PC-3 (cell line): ENCODE measurements at places on chromosomes 16 and 17. TPM values are rescaled to one million over a fixed set of nuclear protein-coding genes. Genes with fewer than 3 reads are reported as not detected.

DNA sequence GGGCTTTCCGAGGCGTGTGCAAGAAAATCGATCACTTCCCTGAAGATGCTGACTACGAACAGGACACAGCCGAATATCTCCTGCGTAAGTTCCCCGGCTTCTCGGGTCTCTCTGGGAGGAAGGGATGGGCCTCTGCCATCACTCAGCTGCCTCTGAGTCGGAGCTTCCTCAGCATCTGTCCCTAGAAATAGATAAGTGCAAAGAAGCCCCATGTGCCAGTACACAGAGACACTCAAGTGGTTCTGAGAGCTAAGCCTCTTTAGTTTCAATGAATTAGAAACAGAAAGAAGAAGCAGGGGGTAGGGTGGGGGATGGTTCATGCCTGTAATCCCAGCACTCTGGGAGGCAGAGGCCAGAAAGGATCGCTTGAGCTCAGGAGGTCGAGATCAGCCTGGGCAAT, 90.6 kb downstream of the CACNG3 start:
- peaks cover 33% of the 10 kb centered on the region for H3K27me3 ChIP-seq
- no peaks in the 10 kb centered on the region for H3K4me1 ChIP-seq
- H3K27ac ChIP-seq = no peak overlapping the region
- no peaks in the 10 kb centered on the region for H3K36me3 ChIP-seq

- H3K27ac ChIP-seq = peak overlapping the region; percentile 74
- H3K4me3 ChIP-seq = peak overlapping the region; percentile 82
- peaks cover 45% of the 10 kb centered on the region for H3K4me1 ChIP-seq
- H3K27me3 ChIP-seq = no peaks in the 10 kb centered on the region
Observed at GRCh38 chr17:6555331-6556120, 829 bp downstream of the PITPNM3 start.

DNA sequence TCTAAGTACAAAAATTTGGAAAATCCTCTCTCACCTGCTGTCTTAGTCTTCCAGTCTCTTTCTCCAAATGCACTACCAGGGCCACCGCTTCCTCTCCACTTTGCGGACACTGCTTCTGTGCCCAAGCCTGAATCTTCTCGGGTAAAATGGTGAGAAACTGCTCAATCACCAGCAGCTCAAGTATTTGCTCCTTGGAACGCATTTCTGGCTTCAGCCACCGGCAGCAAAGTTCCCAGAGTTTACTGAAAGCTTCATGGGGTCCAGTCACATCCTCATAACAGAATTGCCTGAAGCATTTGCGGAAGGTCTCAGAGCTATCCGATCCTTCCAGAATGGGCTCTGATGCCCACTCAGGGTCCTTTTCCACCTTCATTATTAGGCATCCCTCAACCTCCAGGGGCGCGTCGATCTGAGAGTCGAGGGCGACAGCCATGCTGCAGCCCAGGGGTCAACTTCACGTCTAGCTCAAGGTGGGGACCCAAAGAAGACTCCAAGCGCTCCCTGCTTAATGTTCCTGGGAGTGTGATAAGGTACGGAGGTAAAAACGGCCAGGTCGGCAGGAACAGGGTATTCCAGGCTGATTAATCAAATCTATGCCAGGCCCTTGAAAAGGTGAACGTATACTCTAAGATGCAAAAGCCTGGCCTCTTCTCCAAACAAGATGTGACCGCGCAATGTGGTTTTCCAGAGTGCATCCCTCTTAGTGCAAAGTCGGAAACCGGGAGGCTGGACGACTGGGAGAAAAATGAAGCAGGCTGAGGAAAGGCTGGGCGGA, 763 bp downstream of the ZKSCAN2 start:
- peak; percentile 4 for DNase-seq
- peaks cover 11% of the 10 kb centered on the region for H3K4me1 ChIP-seq
- no peaks in the 10 kb centered on the region for H3K36me3 ChIP-seq
- H3K27me3 ChIP-seq = no peaks in the 10 kb centered on the region

DNA sequence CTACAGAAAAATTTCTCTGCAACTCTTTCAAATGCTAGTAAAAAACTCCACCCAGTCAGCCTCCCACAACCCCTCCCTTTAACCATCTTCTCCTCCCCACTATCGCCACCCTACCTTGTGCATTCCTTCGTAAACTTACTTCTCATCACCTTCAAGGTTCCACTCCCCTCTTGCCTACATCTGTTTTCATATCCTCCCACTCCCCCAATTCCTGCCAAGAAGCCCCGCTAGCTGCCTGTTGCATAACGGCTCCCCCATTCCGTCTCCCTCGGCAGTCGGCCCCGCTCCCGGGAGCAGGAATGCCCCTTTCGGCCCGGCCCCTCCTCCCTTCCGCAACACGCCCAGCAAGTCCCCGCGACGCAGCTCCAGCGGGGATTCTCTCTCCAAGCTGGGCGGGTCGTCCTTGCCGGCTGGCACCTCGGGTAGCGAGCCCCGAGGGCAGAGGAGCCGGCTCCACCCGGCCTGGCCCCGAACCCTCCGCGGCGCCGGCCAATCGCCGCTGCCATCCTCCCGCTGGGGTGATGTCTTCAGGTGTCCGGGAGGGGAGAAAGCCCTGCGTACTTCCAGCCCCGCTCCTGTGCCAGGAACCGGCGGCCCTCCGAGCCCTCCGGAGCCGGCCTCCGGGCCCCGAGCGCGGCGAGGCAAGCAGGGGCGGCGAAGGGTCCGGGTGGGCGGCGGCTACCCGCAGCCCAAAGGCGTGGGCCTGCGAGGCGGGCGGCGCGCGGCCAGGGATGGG, 1.5 kb downstream of the PHLPP2 start:
- H3K27ac ChIP-seq = no peak overlapping the region
- DNase-seq = peak; percentile 80
- H3K4me3 ChIP-seq = peak overlapping the region; percentile 98
- no peaks in the 10 kb centered on the region for H3K36me3 ChIP-seq
- 0 out of 2 replicates have a peak, but pooled peaks cover 5% of the 10 kb centered on the region for H3K4me1 ChIP-seq

DNA sequence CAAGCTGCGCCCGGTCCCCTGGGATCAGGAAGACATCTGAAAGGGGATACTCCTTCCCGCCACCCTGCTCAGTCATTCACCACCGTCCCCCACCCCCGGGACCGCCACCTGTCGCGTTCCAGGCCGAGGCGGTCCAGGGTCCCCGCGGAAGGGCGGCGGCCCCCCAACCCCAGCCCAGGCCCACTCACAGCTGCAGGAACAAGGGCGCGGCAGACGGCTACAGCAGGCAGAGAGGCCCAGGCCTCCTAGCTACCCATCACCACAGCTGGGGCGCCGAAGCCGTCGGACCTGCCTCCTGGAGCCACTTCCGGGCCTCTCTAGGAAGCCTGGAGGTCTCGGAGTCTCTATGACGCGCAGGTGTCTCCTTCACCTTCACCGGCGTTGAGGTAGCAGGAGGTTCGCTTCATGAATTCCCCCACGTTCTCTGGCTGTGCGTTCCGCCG, at the start of gene SDR42E1:
Gene SDR42E1 (minus strand): TSS at position 272 of the 443 bp plus-strand sequence. CDS start 10,612 bp downstream, outside the sequence.
- no peaks in the 10 kb centered on the region for H3K4me1 ChIP-seq
- no peaks in the 10 kb centered on the region for H3K27me3 ChIP-seq
- no peak within 1 kb of the TSS for H3K27ac ChIP-seq
- H3K36me3 ChIP-seq = no peaks in the 10 kb centered on the region

- no peaks in the 10 kb centered on the region for H3K36me3 ChIP-seq
- H3K4me1 ChIP-seq = no peaks in the 10 kb centered on the region
- H3K27ac ChIP-seq = no peak overlapping the region
- no peak overlapping the region for H3K4me3 ChIP-seq
- H3K27me3 ChIP-seq = peaks cover 28% of the 10 kb centered on the region
Observed at GRCh38 chr17:51372345-51373004, 112.1 kb downstream of the UTP18 start.

DNA sequence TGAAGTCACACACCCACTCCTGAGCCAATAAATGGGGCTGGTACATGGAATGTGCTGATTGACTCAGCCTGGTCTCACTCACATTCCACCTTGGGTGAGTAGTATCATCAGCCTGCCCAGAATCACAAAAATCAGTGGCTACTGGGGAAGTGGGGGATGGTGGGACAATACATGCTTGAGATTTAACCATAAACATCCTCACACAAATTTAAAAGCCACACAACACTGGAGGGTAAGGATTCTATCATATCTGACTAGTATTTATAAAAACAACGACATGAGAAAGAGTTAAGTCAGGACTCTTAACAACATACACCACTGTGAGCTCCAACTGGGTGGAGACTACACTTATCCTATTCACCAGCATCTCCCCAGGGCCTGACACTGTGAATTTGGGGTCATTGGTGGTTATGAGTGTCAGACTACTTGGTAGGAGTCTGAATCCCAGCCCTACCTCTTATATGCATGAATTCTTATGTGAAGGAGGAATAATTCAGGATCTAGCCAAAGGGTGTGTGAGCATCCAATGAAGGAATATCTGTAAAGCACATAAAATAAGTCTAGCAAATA, 26.0 kb upstream of the IRX6 start:
- no peaks in the 10 kb centered on the region for H3K36me3 ChIP-seq
- H3K4me1 ChIP-seq = no peaks in the 10 kb centered on the region
- no peak overlapping the region for H3K4me3 ChIP-seq
- H3K27me3 ChIP-seq = peaks cover 21% of the 10 kb centered on the region; the same call in 1 of the 2 replicates

- H3K27ac ChIP-seq = no peak overlapping the region
- H3K4me3 ChIP-seq = no peak overlapping the region
- no peaks in the 10 kb centered on the region for H3K36me3 ChIP-seq
- H3K4me1 ChIP-seq = peaks cover 5% of the 10 kb centered on the region
- H3K27me3 ChIP-seq = no peaks in the 10 kb centered on the region
Observed at GRCh38 chr17:58637011-58637570, 54.8 kb downstream of the TEX14 start.

- no peak overlapping the region for H3K4me3 ChIP-seq
- H3K27me3 ChIP-seq = peaks cover 5% of the 10 kb centered on the region; the same call in 1 of the 2 replicates
- H3K36me3 ChIP-seq = no peaks in the 10 kb centered on the region
- H3K27ac ChIP-seq = no peak overlapping the region
- DNase-seq = no peak
- H3K4me1 ChIP-seq = peaks cover 13% of the 10 kb centered on the region
Observed at GRCh38 chr17:68777856-68778694, 176.9 kb upstream of the FAM20A start.

GRCh38 chr17:33127706-33128105, 136.1 kb downstream of the SPACA3 start:
- H3K36me3 ChIP-seq = no peaks in the 10 kb centered on the region
- no peak overlapping the region for H3K4me3 ChIP-seq

DNA sequence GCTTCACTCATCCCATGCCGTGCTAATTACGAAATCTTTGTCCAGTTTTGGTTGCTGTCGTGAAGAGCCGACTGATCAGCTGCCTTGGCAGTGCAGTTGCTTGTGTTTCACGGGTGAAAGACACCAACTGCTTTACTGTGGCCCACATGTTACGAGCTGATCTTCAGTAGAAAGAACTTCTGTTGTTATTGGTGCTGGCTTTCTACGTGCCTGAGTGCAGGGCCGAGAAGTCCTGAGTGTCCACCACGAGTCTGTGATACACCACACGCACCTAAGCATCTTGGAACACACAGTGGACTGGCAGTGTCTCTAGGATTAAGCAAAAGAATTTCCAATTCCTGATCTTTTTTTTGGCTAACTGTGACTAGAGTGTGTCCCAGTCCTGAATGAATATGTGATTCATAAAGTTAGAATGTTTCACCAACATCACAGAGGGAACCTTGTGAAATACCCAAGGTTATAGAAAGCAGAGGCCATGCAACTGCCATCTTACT, 70.4 kb upstream of the CLEC18A start:
- no peaks in the 10 kb centered on the region for H3K4me1 ChIP-seq
- no peaks in the 10 kb centered on the region for H3K27me3 ChIP-seq
- no peak for DNase-seq
- H3K27ac ChIP-seq = no peak overlapping the region
- peaks cover 9% of the 10 kb centered on the region for H3K36me3 ChIP-seq

The DBF4B gene
- total RNA-seq = 17.9 and 28.6 TPM in 2 replicates

The IKZF3 gene
- under 0.01 TPM in 1 of 2 replicates, not detected in the other for total RNA-seq

The TMC8 gene
- total RNA-seq = 4.6 and 5.3 TPM in 2 replicates

The CES1 gene
- total RNA-seq = not detected in 2 replicates

The ADORA2B gene
- total RNA-seq = 118 and 130 TPM in 2 replicates

The SLC35G6 gene
- total RNA-seq = not detected in 2 replicates

The TAC4 gene
- not detected in 2 replicates for total RNA-seq

The CAPNS2 gene
- 0.26 TPM in 1 of 2 replicates, not detected in the other for total RNA-seq

The DCTN5 gene
- 19.7 and 29.1 TPM in 2 replicates for total RNA-seq

The CD300H gene
- total RNA-seq = not detected in 2 replicates

The NACA2 gene
- total RNA-seq = not detected in 2 replicates

The ANKFY1 gene
- total RNA-seq = 18.5 and 29.4 TPM in 2 replicates

The NOD2 gene
- total RNA-seq = 0.07 TPM in 1 of 2 replicates, not detected in the other

The ZNF689 gene
- 6.0 and 6.9 TPM in 2 replicates for total RNA-seq
